ENCODE measurements at places on chromosomes 4 and X. TPM values are rescaled to one million over a fixed set of nuclear protein-coding genes. Genes with fewer than 3 reads are reported as not detected.

DNA sequence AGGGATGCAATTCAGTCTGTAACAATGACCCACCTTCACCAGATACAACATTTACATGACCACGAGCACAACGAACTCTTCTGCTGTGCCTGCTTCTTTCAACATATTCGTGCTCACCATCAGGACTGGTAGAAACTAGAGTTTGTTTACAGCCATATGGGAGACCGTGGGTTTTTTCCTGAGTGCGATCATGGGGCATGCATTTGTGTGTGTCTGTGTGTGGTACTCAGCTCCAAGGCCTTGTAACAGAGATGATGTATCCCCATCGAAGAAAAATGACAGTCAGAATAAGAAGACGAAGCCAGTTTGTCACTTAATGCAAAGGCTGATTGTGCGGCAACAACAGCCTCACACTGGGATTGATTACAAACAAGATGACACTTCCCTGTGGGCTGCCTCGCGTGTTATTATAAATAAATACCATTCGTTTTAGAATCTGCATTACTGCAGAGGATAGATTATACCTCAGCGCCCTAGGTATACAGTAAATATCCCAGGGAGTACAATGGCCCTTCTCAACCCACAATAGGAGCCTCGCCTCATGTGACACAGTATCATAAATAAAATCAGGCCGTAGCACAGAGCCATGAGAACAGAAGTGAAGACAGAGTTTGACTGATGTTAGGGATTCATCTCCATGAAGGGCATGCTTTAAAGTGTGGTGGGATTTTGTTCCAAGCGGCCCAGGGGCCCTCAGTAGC, 97.3 kb upstream of the NOCT start:
- no peak for DNase-seq

GRCh38 chrX:72137846-72138495, 6.3 kb upstream of the RTL5 start:
- DNase-seq = no peak

DNA sequence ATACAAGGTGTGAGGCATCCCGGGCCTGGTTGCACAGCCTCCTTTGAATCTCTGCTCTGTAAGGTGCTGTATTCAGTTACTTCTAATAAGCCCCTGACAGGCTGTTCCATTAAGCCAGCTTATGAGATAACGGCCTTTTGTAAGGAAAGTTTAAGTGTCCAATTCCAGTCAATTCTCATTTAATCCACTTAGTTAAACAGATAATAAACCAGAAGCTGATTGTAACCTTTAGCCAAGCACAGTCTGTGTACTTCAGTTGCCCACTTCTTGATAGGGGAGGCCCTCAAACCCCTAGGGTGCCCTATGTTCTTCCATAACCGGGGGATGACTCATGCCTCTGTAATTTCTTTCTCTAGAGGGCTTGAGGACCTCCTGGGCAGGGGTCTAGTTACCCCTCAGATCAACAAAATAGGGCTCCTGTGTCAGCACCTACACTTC, 63.4 kb downstream of the RASL11B start:
- DNase-seq = no peak

GRCh38 chr4:75633846-75634245, 3.5 kb upstream of the CDKL2 start:
- DNase-seq = no peak

- DNase-seq = no peak
Measured at GRCh38 chrX:128691872-128692271, 639.7 kb upstream of the ACTRT1 start.

DNA sequence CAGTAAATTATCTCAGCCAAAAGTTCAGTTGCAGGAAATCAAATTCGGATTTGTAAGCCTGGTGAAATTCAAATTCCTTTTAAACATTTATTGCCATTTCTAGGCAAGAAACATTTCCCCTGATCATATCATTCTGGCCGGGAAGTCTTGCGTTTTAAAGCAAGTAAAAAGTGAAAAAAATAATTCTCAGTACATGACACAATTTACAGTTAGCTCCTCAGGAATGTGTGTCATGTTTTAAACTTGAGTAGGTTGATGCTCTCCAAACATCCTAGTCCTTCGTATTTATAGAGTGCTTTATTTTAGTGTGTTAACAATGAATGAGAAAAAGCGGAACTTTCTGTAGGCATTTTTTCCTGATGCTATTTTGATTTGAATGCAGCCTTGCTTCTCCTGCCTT, 158.3 kb upstream of the SCML1 start:
- no peak for DNase-seq

- DNase-seq = no peak
Measured at GRCh38 chrX:77953708-77954107, 15.7 kb downstream of the PGAM4 start.

- no peak for DNase-seq
Measured at GRCh38 chr4:152676052-152676854, 3.5 kb downstream of the TMEM154 start.

- DNase-seq = no peak
Measured at GRCh38 chr4:114495471-114495928, 103.1 kb upstream of the UGT8 start.

DNA sequence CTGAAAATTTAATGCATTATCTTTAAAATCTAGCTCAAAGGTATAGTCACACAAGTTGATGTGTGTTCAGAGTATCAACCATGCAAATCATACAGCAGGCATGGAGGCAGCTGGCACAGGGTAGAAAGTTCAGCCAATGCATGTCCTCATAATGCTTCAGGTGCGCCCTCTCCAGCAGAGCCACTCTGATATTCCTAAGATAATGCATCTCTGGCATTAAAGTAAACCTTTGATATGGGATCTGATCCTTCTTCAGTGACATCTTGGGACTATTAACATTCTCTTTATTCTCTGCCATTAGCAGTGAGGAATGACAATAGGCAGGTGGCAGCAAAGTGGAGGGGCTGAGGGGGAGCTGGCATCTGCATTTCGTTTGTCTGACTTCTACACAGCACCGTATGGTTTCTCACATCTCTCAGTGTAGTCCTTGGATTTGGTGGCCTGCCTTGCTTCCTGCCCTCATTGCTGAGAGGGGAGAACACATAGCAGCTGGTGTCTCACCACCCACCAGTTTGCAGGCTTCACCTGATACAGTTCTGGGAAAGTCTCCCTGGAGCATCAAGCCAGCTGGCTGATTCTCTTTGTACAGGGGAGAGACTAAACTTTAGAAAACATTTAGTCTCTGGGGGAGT, 168.7 kb upstream of the TBC1D9 start:
- DNase-seq = no peak

- DNase-seq = no peak
Measured at GRCh38 chr4:32752962-32753361, 2032.8 kb downstream of the PCDH7 start.

DNA sequence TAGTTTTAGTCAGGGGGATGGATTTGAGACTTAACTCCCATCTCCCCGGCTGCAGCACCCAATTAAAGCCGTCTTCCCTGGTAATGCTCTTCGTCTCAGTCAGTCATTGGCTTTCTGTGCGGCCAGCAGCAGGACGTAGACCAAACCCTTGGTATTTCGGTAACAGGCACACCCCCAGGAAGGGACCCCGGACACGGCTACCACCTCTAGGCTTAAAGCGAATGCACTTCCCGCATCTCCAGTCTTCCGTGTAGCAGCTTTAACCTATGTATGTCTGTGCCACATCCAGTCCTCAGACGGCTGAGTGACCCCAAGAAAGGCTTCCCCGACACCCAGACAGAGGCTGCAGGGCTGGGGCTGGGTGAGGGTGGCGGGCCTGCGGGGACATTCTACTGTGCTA, 1.5 kb upstream of the CTAG2 start:
- no peak for DNase-seq

The ESX1 gene
- not detected for total RNA-seq

The CLIC2 gene
- total RNA-seq = 0.54 TPM

The STK32B gene
- 0.69 TPM for total RNA-seq

The TMPRSS11D gene
- total RNA-seq = not detected

All from mesothelial cell of epicardium (in vitro differentiated cells).